Endothelial cell of umbilical vein (primary cell): ENCODE measurements at places on chromosomes 16 and 17. TPM values are rescaled to one million over a fixed set of nuclear protein-coding genes. Genes with fewer than 3 reads are reported as not detected.
A peak's percentile ranks its signal among the peaks of the same experiment; 100 is the strongest.

GRCh38 chr17:48299760-48300159 lies 130.3 kb downstream of the SKAP1 start:
- DNase-seq = no peak

The KRT33B gene
- total RNA-seq = not detected in 2 replicates

DNA sequence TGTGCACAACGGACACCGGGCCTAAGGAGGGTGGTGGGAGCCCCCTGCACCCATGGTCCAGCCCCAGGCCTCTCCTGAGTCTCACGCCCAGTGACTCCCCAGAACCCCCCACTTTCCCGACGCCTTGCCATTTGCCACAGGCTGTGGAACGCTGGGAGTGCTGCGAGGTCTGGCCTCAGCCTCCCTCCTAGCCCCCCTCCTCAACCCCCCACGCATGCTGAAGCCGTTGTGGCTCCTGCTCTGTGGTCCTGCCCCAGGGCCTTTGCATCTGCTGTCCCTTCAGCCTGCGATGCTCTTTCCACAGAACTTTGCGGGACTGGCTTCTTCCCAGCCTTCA lies 226.0 kb upstream of the GSE1 start:
- DNase-seq = no peak

The KRT28 gene
- total RNA-seq = not detected in 2 replicates

DNA sequence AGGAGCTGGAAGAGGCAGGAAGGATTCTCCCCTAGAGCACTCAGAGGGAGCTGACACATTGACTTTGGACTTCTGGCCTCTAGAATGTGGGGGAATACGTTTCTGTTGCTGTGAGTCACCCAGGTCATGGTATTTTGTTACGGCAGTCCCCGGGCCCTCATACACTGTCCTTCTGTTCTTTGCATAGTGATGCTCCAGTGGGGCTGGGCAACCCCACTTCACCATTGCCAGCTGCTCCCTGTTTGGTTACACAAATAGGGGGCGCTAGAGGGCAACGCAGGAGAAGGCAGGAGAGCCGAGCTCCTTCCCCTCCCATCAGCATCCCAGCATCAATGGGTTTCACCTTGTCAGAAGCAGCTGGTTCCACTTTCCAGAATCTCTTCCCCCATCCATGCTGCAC lies 257.7 kb upstream of the FOXF1 start:
- DNase-seq = peak; percentile 45

The CD79B gene
- total RNA-seq = 0.60 and 2.1 TPM in 2 replicates
